ENCODE measurements at places on chromosomes 13 and 19. TPM values are rescaled to one million over a fixed set of nuclear protein-coding genes. Genes with fewer than 3 reads are reported as not detected.

Gene RASIP1
- 6.6 TPM for total RNA-seq

Gene ZNF534
- not detected for total RNA-seq

Gene KIR2DL3
- not detected for total RNA-seq

Gene GAS6
- 132 TPM for total RNA-seq

Gene SHD
- 27.7 TPM for total RNA-seq

Gene CGB2
- total RNA-seq, result not detected

Gene SIGLECL1
- total RNA-seq, result not detected

Gene EEF2
- 1,425 TPM for total RNA-seq

Gene PLPPR3
- not detected for total RNA-seq

DNA sequence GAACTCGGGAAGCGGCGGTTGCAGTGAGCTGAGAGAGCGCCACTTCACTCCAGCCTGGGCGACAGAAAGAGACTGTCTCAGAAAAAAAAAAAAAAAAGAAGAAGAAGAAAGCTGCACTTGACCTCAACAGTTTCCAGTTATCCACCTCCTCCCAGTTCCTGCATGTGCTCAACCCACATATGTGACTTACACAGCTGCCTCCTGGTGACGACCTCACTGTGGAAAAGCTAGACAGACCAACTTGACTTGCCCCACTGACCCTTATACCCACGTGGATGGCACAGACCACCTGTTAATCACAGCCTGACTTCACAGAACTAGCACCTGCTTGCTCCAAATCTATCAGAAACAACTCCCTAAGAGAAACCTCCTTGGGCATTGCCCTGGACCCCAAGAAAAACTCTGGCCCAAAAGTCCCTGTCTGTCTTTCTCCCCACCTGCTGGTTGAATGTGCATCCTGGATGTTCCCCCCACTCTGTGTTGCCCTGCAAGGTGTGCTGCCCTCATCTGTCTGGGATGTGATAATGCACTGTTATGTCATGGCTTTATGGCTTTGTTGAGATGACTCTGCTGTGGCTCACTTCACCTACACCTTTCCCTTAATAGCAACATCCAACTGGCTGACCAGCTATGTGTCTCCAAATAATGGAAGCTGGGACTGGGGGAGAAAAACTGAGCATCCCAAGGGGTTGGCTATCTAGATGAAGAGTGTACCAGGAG is 2.8 kb downstream of the ZNF20 start:
- no peak for DNase-seq

DNA sequence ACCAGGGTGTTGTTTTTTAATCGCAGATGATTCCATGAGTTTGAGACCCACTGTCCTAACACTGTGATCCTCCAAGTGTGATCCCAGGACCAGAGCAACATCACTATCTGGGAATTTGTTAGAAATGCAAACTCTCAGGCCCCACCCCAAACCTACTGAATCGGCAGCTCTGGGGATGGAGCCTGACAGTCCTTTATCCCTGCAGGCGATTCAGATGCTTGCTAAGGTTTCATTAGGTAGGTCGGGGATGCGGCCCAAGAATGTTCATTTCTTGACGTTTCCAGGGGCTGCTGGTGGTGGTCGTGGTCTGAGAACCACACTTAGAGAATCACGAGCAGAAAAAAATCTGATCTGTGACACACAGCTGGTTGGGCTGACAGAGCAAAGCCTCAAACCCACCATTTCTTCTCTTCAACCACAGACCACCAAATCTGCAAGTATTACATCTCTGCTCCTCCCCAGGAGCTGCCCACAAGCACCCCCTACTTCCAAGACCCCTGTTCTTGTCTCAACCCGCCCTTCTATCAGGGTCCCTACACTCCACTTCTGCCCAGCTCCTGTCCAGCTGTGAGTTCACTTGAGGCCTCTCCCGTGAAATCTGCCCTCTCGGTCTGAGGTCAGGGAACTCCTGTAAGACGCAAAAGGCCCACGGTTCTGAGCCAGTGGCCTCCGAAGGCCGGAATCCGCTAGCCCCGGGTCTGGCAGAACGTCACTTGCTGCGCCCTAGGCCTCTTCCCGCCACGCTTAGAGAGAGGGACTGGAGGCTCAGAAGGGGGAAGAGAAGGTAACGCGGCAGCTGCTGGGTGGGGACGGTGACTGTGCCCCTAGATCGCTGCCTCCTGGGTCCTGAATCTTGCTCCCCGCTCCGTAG is 1.1 kb upstream of the FARP1 start:
- no peak for DNase-seq

DNA sequence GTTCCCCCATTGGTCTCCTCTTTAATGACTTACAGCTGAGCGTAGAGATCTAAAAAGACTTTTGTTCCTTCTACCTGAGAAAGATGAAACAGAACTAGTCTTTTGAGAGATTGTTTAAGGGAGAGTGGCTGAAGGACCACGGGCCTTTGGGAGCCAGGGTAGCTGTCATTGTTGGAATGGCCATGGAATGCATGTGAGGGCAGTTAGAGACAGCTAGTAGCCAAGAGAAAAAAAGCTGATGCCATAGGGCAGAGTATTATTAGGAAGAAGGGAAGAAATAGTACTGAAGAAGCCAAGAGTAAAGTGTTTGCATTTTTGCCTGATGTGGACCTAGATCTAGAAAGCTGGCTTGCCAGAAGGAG is 5.6 kb downstream of the ZNF507 start:
- no peak for DNase-seq

GRCh38 chr13:42894765-42895243 is 97.2 kb downstream of the EPSTI1 start:
- no peak for DNase-seq

DNA sequence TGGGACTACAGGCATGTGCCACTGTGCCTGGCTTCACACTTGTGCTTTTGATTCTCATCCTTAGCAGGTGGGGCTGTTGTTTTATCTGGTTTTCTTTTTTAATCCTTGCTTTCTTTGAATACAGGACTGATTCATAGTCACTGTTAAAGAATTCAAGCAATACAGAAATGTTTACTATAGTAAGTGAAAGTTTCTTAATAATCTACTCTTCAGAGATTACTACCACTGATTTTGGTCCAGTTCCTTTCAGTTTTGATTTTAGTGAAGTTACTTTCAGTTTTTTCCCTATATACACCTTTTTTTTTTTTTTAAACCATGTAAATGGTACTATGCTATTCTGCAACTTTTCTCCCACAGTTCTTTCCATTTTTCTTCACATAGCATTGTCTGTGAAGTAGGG is 53.6 kb downstream of the GATAD2A start:
- DNase-seq, result no peak

DNA sequence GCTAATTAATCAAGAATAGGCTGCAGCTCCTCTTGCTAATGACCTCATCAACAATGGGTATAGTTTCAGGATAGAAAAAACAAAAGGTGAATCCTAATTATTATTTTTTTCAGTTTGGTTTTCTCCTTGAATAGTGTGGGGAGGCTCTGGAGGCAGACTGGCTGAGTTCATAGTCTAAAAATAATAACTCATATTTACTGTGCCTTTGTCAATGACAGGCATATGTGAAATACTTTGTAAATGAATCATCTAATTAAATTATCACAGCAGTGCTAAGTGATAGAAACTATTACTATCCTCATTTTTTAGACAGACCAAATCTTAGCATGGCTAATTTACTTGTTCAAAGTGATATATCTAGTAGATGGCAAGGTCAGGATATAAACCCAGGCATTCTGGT is 1261.0 kb upstream of the SLC10A2 start:
- DNase-seq, result no peak

GRCh38 chr13:52736891-52737290 is 2.7 kb downstream of the CNMD start:
- DNase-seq, result no peak

DNA sequence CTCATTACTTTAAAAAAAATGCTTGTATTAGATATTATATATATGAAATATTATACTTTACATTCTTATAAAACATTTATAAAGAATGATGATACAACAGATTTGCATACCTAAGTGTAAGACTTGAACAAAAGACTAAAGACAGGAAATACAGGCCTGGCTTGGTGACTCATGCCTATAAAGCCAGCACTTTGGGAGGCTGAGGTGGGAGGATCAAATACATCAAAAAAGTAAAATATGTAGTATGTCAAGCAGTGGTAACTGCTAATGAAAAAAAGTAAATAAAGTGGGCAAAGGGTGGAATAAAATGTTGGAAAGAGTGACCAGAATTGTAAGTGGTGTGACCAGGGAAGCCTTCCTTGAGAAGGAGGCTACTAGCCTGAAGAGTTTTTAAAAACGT is 133.7 kb downstream of the GGACT start:
- DNase-seq, result no peak

- DNase-seq, result no peak
Measured at GRCh38 chr13:45337803-45338202, 3.2 kb downstream of the TPT1 start.

DNA sequence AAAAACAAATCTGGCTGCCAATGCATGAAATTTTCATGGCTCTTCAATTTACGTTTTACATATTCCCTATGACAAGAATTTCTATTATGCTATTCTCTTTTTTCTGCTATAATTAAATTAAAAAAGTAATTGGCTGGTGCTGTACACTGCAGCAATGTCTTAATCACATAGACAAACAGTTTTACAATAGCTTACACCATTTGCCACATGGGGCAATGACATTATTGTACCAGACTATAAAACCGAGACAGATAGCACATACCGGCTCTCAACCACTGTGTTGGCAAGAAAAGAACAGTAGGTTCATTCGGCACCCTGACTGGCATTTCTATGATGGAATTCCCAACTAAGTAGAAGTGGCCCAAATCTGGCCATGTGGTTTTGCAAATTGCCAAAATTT is 67.7 kb downstream of the DACH1 start:
- DNase-seq, result no peak

DNA sequence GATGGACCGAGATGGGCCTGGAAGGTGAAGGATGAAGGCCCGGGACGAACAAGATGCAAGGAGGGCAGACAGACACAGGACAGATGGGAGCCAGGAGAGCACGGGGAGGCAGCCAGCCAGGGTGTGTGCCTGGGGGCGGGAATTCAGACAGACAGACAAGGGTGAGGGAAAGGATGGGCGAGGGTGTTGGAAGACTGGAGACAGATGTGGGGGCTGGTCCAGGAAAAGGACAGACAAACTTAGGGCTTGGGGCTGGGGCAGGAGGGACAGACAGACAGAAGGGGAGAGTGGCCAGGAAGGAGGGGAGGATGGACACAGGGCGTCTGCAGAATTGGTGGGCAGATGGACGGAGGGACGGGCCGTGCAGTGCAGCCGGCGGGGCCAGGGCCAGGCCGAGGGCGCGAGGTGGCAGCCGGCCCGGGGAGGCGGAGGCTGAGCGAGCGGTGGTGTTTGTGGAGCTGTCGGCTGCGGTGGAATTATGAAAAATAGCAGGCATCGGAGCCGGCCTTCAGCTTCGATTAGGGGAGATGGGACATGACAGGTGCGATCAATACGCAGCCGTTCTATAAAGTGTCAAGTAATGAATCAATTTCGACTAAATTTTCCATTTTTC is 4.6 kb upstream of the ERFL start:
- no peak for DNase-seq

DNA sequence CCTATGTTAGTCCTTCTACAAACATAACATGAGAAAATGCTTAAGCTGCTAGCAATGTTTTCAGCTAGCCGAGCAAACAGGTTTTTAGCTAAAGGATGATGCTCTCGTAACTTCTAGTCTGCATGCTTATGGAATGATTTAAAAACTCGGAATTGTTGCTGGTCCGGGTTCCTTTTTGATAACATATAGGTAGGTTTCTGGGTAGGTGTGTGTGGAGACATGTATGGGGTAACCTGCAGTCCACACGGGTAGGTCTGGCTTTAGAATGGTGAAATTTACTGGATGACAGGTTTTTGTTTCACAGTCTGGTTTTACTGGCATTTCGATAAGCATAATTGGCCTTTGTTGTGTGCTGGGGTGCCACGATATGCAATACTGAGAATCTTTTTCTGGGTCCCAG is 4.4 kb downstream of the ZNF813 start:
- no peak for DNase-seq

- no peak for DNase-seq
Measured at GRCh38 chr19:38204728-38205127, 19.3 kb downstream of the DPF1 start.

DNA sequence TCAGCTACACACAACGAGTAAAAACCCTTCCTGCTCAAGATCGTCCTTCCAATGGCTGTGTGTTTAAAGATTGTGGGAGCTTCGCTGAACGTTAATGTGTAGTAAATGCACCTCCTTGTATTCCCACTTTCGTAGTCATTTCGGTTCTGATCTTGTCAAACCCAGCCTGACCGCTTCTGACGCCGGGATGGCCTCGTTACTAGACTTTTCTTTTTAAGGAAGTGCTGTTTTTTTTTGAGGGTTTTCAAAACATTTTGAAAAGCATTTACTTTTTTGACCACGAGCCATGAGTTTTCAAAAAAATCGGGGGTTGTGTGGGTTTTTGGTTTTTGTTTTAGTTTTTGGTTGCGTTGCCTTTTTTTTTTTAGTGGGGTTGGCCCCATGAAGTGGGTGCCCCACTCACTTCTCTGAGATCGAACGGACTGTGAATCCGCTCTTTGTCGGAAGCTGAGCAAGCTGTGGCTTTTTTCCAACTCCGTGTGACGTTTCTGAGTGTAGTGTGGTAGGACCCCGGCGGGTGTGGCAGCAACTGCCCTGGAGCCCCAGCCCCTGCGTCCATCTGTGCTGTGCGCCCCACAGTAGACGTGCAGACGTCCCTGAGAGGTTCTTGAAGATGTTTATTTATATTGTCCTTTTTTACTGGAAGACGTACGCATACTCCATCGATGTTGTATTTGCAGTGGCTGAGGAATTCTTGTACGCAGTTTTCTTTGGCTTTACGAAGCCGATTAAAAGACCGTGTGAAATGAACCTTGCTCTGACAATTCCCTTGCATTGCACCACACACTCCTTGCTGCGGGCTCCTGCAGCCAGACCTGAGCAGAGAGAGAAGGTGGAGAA is 2.7 kb upstream of the FAM174C start:
- no peak for DNase-seq

DNA sequence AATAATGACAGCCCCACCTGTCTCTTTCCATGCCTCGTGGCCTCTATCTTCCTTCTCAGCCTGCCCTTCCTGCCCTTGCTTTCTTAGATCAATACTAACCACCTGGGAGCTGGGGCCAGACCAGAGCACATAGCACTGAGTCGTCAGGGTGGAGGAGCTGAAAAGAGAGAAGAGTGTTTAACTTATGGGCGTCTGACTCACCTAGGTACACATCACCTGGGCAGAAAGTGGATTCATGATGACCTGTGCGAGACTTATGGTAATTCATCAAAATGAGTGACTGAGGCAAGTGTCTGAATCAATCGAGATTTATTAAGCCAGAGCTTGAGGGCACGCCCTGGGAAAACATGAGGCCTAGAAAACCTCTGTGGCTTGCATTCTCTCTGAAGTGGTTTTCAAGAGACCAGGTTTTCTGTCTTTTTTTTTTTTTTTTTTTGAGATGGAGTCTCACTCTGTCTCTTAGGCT is 19.2 kb downstream of the CEACAM6 start:
- DNase-seq, result peak; percentile 79

GRCh38 chr13:110294146-110294545 is 12.8 kb downstream of the COL4A1 start:
- no peak for DNase-seq

- DNase-seq, result peak; percentile 78
Measured at GRCh38 chr19:4115050-4115817, 8.7 kb downstream of the MAP2K2 start.

Measured in Peyer's patch (tissue), 4 donors.